ENCODE measurements at places on chromosomes 11 and 22. TPM values are rescaled to one million over a fixed set of nuclear protein-coding genes. Genes with fewer than 3 reads are reported as not detected.

- DNase-seq, result peak; percentile 56
Measured at GRCh38 chr22:29727131-29727523, 7.3 kb downstream of the CABP7 start.

GRCh38 chr11:32510039-32510438, 73.6 kb upstream of the EIF3M start:
- DNase-seq, result no peak

DNA sequence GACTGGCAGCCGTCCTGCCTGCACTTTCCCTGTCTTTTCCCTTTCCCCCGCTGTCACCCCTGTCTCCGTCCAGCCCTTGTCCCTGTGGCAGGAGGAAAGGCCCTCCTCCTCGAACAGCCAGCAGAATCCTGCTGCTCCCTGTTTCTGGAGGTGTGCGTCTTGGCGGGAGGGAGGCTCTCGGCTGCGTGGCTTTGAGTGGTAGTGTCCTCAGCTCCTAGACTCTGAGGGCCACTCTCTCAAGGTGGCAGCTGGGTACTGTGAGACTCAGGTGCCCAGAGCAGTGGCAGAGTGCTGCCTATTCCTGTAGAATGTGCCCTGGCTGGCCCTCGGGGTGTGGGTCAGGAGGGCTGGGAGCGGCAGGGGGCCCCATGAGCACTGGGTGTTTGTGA, 9.1 kb upstream of the RANBP1 start:
- DNase-seq, result no peak

GRCh38 chr11:35338921-35339320, 80.4 kb downstream of the SLC1A2 start:
- no peak for DNase-seq

GRCh38 chr22:49491726-49492125, 335.9 kb downstream of the BRD1 start:
- DNase-seq, result no peak

DNA sequence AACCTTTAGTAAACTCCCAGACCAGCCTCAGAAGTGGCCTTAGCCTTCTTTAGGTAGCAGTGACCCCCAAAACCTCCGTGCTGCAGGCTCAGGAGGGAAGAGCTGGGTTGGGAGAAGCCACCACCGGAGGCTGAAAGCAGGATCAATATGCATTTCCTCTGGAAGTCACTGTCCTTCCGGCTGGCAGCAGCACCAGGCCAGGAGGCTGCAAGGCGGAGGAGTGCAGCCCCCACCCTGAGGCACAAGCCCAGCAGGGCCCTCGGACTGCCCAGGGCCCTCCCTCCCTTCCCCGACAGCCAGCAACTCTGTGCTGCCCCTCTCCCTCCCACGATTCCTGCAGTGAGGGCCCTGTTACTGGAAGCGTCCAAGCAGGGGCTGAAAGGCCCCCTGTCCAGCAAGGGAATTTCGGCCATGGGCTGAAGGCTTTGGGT, 3.2 kb upstream of the NRXN2 start:
- no peak for DNase-seq

- DNase-seq, result no peak
Measured at GRCh38 chr11:3189196-3189843, 24.2 kb upstream of the OSBPL5 start.

DNA sequence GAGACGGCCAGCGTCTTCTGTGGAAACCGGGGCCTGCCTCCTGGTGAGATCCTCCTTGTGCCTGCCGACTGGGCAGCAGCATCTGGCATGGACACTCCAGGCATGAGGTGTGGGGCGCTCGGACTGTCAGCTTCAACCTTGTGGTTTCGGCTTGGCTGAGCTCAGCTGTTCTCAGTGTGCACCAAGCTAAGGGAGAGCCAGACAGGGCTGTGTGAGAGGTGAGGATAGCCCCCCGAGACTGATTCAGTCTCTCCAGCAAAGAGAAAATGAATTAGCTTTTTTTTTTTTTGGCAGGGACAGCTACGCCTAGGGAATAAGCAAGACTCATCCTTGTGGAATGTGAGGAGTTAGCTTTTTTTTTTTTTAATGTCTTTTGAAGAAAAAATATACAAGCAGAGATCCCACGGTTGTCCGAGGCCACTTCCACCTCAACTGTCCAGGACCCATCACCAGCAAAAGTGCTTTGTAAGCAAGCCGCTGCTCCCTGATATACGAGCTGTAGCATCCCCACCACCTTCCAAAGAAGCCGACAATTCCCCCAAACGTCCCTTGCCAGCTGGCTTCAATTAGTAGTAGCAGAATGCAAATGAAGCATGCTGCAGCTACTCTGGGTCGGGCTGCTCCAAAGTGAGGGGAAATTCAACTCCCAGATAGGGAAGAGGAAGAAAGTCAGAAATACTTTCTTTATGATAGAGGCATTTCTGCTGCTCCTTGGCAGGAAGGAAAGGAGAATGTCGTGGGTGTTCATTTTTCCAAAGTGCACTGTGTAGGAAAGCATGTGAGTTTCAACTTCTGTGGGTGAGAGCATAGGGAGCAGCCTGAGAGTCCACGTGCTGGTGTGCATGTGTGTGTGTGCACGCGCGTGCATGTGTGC, 9.7 kb upstream of the THY1 start:
- peak; percentile 83 for DNase-seq

Gene NXPE1
- total RNA-seq, result not detected
